ENCODE measurements at places on chromosomes 6 and 20.

- no peak overlapping the region for H3K4me3 ChIP-seq
- no peaks in the 10 kb centered on the region for H3K36me3 ChIP-seq
- DNase-seq = no peak
- no peaks in the 10 kb centered on the region for H3K4me1 ChIP-seq
- no peak overlapping the region for H3K27ac ChIP-seq
- peaks cover 3% of the 10 kb centered on the region for H3K27me3 ChIP-seq
Measured at GRCh38 chr6:80690551-80691131, 584.2 kb downstream of the BCKDHB start.

GRCh38 chr6:13165502-13166172 lies 162.7 kb downstream of the TBC1D7 start:
- H3K27me3 ChIP-seq = peaks cover 9% of the 10 kb centered on the region
- H3K36me3 ChIP-seq = no peaks in the 10 kb centered on the region
- peak overlapping the region; percentile 1 for H3K27ac ChIP-seq
- H3K4me1 ChIP-seq = peaks cover 37% of the 10 kb centered on the region

GRCh38 chr20:38825901-38826625 lies 20.6 kb downstream of the PPP1R16B start:
- peaks cover 8% of the 10 kb centered on the region for H3K27me3 ChIP-seq
- H3K4me1 ChIP-seq = peaks cover 55% of the 10 kb centered on the region
- H3K4me3 ChIP-seq = peak overlapping the region; percentile 30

GRCh38 chr6:37794825-37795224 lies 24.7 kb upstream of the ZFAND3 start:
- no peaks in the 10 kb centered on the region for H3K36me3 ChIP-seq
- H3K27ac ChIP-seq = no peak overlapping the region
- H3K4me3 ChIP-seq = no peak overlapping the region
- DNase-seq = no peak
- H3K4me1 ChIP-seq = peaks cover 32% of the 10 kb centered on the region

GRCh38 chr20:51366155-51366886 lies 176.2 kb downstream of the NFATC2 start:
- H3K4me1 ChIP-seq = no peaks in the 10 kb centered on the region
- DNase-seq = no peak
- no peak overlapping the region for H3K4me3 ChIP-seq
- peaks cover 8% of the 10 kb centered on the region for H3K36me3 ChIP-seq
- no peak overlapping the region for H3K27ac ChIP-seq
- H3K27me3 ChIP-seq = peaks cover 17% of the 10 kb centered on the region

DNA sequence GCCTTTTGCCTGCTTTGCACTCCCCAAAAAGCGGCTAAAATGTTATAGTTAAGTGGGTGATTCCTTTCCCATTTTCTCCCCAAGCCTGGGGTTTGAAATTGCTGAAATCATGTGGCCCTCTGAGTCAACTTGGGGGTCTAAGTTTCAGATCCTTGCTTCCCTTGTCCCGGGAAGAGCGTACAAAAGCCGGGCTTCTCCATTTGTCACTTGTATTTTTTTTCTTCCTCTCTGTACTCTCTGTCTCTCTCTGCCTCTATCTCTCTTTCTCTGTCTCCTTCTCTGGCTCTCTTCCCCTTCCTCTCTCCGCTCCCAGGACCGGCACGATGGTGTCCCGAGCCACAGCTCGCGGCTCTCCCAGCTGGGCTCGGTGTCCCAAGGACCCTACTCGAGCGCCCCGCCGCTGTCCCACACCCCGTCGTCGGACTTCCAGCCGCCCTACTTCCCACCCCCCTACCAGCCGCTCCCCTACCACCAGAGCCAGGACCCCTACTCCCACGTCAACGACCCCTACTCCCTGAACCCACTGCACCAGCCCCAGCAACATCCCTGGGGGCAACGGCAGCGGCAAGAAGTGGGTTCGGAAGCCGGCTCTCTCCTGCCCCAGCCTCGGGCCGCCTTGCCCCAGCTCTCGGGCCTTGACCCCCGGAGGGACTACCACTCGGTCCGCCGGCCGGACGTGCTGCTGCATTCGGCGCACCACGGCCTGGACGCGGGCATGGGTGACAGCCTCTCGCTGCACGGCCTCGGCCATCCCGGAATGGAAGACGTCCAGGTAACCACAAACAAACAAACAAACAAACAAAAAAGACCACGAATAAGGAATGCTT lies 4.6 kb downstream of the TFAP2B start:
- H3K4me1 ChIP-seq = peaks cover 4% of the 10 kb centered on the region
- DNase-seq = no peak
- peak overlapping the region; percentile 28 for H3K4me3 ChIP-seq
- H3K36me3 ChIP-seq = no peaks in the 10 kb centered on the region

DNA sequence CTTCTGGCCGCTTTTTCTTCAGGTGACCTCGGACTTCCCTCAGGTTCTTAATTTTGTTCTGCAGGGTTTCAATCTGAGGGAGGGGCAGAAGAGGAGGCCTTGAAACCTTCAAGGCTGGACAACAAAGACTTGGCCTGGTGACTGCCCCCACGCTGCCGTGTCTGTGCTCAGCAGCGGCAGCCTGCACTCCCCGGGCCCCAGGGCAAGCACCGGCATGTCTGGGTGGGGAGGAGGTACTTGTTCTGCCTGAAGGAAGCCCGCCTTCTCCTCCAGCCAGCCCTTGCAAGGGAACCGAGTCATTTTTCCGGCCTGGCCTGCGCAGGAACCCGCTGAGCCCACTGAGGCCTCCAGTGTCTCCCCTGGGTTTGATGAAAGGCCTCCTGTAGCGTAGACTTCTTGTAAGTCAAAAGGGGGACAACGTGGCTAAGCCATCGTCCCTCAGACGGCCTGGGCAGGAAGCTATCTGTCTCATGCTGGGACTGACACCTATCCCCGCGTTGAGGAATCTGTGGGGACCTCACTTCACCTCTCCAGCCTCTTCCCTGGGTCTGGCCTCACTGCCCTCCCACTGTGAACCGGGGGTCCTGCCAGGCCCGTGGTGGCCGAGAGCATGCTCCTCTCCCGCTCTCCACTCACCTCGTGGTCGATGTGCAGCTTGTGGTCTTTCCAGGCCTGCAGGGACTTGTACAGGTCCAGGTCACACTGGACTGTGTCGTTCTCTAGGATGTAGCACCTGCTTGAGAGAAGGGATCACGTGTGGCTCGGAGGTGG lies 119.9 kb downstream of the SULF2 start:
- peaks cover 44% of the 10 kb centered on the region for H3K36me3 ChIP-seq
- H3K27ac ChIP-seq = peak overlapping the region; percentile 61
- no peak for DNase-seq
- no peak overlapping the region for H3K4me3 ChIP-seq
- H3K4me1 ChIP-seq = peaks cover 38% of the 10 kb centered on the region

DNA sequence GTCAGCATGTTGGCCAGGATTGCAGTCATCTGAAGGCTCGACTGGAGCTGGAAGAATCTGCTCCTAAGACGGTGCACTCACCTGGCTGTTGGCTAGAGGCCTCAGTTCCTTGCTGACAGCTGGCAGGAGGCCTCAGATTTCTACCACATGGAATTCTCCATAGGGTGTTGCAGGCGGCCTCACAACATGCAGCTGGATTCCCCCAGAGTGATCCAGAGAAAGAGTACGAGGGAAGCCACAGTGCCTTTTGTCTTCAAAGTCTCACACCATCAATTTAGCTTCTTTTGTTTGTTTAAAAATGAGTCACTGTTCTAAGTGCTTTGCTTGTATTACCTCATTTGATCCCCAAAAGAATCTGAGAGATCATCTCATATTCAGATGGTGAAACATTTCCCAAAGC lies 65.5 kb upstream of the FYN start:
- no peaks in the 10 kb centered on the region for H3K4me1 ChIP-seq
- no peak overlapping the region for H3K4me3 ChIP-seq
- no peak for DNase-seq
- H3K27me3 ChIP-seq = no peaks in the 10 kb centered on the region

- no peak for DNase-seq
- peaks cover 14% of the 10 kb centered on the region for H3K27me3 ChIP-seq
- H3K36me3 ChIP-seq = no peaks in the 10 kb centered on the region
- no peak overlapping the region for H3K27ac ChIP-seq
Measured at GRCh38 chr6:33906439-33906838, 102.6 kb upstream of the MLN start.

DNA sequence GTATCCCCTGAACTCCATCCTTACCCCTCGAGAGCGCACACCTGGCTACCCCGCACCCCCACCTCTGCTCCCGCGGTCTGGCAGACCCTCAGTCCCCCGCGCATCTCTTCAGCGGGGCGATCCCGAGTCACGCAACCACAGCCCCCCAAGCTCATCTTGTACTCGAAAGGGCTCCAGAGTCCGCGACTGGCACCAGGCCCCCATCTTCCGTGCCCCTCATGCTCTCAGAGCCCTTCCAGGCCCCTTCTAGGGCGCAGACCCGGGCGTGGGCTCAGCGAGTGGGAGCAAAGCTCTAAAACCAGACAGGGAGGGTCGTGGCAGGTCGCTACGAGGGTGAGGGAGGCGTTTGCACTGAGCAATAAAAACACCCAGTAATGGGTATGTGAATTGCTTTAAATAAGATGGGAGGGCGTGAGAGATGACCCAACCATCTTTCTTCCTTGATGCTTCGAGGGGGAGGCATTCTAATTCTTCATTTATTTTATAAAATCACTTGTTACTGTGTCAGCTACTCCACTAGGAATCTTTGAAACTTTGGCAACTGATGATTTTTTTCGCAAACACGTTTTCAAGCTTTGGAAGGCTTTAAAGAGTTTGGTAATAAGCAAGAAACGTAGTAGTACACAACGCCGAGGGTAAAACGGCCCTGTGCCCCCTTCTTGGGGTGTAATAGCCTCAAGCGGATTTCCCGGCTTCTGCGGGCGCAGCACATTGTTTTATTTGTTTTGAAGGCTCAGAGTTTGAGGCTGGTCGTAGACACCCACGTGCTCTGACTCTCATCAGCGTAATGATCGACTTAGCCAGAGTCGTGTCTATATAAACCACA lies 42.6 kb upstream of the SUPT3H start:
- no peaks in the 10 kb centered on the region for H3K36me3 ChIP-seq
- H3K27ac ChIP-seq = no peak overlapping the region
- H3K4me1 ChIP-seq = peaks cover 54% of the 10 kb centered on the region
- DNase-seq = peak; percentile 17
- H3K4me3 ChIP-seq = peak overlapping the region; percentile 95

GRCh38 chr6:141510803-141511202 lies 621.9 kb upstream of the GJE1 start:
- no peak for DNase-seq
- H3K4me3 ChIP-seq = no peak overlapping the region
- H3K36me3 ChIP-seq = peaks cover 5% of the 10 kb centered on the region
- no peaks in the 10 kb centered on the region for H3K4me1 ChIP-seq

GRCh38 chr20:49353348-49353747 lies 75.5 kb upstream of the ZNFX1 start:
- DNase-seq = no peak
- no peaks in the 10 kb centered on the region for H3K36me3 ChIP-seq
- no peaks in the 10 kb centered on the region for H3K4me1 ChIP-seq
- peaks cover 24% of the 10 kb centered on the region for H3K27me3 ChIP-seq

- no peak overlapping the region for H3K27ac ChIP-seq
- H3K4me3 ChIP-seq = no peak overlapping the region
- peaks cover 3% of the 10 kb centered on the region for H3K27me3 ChIP-seq
- DNase-seq = no peak
- no peaks in the 10 kb centered on the region for H3K4me1 ChIP-seq
Measured at GRCh38 chr20:9103955-9104354, 35.1 kb downstream of the PLCB4 start.

DNA sequence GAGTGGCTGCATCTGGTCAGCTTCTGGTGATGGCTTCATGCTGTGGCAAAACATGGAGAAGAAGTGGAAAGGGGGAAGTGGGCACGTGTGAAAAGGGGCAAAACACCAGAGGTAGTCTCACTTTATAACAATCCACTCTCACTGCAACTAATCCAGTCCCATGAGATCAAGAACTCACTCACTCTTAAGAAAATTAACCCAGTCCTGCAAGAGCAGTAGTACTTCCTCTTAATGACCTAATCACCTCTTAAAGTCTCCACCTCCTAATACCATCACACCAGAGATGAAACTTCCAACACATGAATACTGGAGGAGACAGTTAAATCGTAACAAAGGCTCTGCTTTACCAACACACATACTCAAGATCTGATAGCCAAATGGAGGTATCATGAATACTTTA lies 152.6 kb downstream of the THEMIS start:
- no peak overlapping the region for H3K27ac ChIP-seq
- H3K36me3 ChIP-seq = no peaks in the 10 kb centered on the region
- no peaks in the 10 kb centered on the region for H3K4me1 ChIP-seq

DNA sequence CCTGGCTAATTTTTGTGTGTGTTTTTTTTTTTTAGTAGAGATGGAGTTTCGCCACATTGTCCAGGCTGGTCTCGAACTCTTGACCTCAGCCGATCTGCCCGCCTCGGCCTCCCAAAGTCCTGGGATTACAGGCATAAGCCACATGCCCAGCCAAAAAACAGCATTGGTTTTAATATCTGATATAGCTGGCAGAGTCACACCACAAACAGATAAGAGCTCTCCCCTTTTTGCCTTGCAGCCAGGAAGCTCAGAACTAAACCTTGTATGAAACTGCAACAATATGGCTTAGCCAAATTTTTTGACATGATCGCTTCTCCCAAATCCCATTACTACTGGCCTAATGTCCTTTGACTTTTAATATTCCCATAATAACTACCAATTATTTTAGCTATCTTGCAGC lies 4.9 kb downstream of the ACOT8 start:
- H3K4me3 ChIP-seq = no peak overlapping the region
- H3K36me3 ChIP-seq = peaks cover 28% of the 10 kb centered on the region
- H3K27me3 ChIP-seq = no peaks in the 10 kb centered on the region
- no peak for DNase-seq

GRCh38 chr6:1018041-1018440 lies 293.9 kb upstream of the FOXQ1 start:
- no peak overlapping the region for H3K27ac ChIP-seq
- DNase-seq = no peak
- no peaks in the 10 kb centered on the region for H3K36me3 ChIP-seq
- H3K4me1 ChIP-seq = peaks cover 29% of the 10 kb centered on the region
- peaks cover 18% of the 10 kb centered on the region for H3K27me3 ChIP-seq

DNA sequence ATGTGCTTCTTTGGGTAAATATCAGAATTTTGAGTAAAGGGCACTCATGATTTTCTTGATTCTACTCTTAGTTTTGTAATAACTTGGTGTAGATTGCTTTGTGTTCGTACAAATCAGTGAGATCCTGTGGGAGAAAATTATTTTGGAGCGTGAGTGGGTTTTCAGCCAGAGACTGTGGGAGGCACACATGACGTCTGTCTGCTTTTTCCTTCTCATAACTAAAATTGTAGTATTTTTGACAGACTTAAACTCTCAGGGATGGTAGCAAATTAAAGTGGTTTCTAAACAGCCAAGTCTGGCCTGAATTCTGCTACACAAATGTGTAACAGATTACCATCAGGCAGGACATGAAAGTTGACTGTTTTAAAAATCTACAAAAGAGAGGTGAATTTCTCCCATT lies 222.6 kb downstream of the OTOR start:
- DNase-seq = no peak
- H3K4me3 ChIP-seq = no peak overlapping the region
- H3K27ac ChIP-seq = no peak overlapping the region
- peaks cover 11% of the 10 kb centered on the region for H3K4me1 ChIP-seq
